ENCODE measurements at places on chromosomes 6 and 20. TPM values are rescaled to one million over a fixed set of nuclear protein-coding genes. Genes with fewer than 3 reads are reported as not detected.

GRCh38 chr20:4050203-4050980, 35.0 kb upstream of the RNF24 start:
- no peak for DNase-seq

Gene ZDHHC14
- 1.7 TPM for total RNA-seq

GRCh38 chr20:54548849-54549248, 73.5 kb downstream of the DOK5 start:
- DNase-seq: no peak

Gene KHDC1L
- total RNA-seq: not detected

DNA sequence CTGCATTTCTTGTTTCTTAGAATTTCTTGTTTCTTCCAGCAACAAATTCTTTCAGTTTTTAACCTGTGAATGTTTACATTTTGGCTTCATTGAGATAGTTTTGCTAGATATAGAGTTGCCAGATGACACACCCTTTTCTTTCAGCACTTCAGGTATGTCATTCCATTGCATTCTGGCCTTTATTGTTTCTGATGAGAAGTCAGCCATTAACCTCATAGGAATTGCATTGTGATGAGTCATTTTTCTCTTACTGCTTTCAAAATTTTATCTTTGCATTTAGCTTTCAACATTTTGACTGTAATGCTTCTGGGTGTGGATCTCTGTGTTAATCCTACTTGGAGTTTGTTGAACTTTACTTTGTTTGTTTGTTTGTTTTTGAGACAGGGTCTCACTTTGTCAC, 440.3 kb upstream of the HS3ST5 start:
- DNase-seq: no peak

Gene CDYL
- total RNA-seq: 85.5 TPM

Gene NXT1
- 27.1 TPM for total RNA-seq

Gene C20orf204
- 1.3 TPM for total RNA-seq

GRCh38 chr20:16865406-16865805, 117.2 kb downstream of the OTOR start:
- DNase-seq: no peak

DNA sequence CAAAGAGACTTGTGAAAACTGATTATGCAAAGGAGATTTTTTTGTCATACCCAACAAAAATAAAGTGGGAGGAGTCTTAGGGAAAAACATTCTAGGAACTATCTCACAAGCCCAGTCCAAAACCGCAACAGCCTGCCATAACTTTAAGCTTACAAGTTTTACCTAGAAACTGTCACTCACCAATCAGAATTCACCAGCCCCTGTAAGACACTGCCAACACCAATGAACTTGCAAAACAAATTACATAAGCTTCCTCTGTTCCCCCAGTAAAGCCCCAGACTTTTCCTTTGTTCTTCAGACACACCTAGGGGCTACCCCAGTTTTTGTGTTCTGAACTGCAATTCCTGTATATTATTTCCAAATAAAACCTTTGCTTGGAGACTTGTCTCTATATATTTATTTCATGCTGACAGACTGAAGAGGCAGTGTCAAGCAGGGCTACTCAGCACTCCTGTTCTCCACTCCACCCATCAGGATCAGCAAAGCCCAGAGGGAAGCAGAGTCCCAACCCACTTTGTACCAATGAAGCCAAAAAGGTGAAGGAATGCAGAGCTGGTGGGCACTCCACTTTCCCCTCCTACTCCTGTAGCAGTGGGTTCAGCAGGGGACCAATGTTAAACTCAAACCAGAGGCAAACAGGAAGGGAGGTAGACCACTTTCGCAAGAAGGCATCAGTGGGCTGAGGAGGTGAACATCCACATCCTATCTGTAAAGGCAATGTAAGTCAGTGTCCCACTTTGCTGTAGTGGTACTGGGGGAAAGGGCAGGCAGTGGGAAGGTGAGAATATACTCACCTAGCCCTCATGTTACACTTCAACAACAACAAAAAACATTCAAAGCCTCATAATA, 142.5 kb upstream of the RUNX2 start:
- no peak for DNase-seq

- no peak for DNase-seq
Observed at GRCh38 chr6:126351960-126352359, 12.0 kb downstream of the CENPW start.

Gene TFAP2D
- total RNA-seq: not detected

Gene MCCD1
- total RNA-seq: not detected

All from H9 (cell line).